WTC11 (cell line): ENCODE measurements at places on chromosomes 3 and 15. TPM values are rescaled to one million over a fixed set of nuclear protein-coding genes. Genes with fewer than 3 reads are reported as not detected.

DNA sequence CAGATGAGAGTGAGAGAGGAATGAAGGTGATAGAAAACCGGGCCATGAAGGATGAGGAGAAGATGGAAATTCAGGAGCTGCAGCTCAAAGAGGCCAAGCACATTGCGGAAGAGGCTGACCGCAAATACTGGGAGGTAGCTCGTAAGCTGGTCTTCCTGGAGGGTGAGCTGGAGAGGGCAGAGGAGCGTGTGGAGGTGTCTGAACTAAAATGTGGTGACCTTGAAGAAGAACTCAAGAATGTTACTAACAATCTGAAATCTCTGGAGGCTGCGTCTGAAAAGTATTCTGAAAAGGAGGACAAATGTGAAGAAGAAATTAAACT lies 88.9 kb downstream of the EOMES start:
- no peak for DNase-seq

DNA sequence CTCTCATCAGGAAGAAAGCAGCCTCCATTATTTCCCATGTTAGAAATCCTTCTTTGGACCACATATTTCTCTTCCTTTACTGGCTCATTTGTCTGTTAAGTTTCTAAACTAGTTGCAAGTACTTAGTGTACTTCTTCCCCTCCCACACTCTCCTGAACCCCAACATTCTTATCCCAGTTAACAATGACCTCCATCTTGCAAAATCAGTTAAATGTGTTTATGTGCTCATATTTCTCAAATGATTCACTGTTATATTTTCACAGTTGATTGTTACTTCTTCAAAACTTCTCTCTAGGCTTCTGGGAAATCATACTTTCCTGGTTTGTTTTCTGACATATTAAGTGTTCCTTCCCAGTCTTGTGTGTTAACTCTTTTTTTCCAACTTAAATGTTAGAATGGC lies 856.9 kb downstream of the EPHA3 start:
- DNase-seq: no peak

DNA sequence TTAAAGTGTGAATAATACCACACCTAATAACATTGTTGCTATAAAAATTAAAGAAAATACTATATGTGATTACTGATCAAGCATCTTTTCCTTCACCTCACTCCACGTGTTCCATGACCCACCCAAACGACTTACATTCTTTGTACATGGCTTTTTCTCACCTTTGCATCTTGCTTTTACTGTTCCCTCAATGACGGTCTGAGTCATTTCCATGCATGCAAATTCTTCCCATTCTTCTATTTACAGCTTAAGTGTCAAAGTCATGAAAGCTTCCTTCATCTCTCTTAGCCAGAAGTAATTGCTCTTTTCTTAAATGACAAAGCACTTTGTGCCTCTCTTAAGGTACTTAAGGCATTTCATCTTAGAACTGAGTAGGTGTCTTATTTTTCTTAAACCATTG lies 64.0 kb downstream of the GREM1 start:
- no peak for DNase-seq

GRCh38 chr3:163919154-163919553 lies 1159.1 kb downstream of the SI start:
- DNase-seq: no peak

- DNase-seq: no peak
Measured at GRCh38 chr15:38129531-38130204, 123.0 kb upstream of the SPRED1 start.

The RBP2 gene
- not detected in 3 replicates for total RNA-seq

The MEIS2 gene
- 0.30 to 1.2 TPM (median 0.57 TPM) in 3 replicates for total RNA-seq

The CCNB2 gene
- total RNA-seq: 93.3 to 101 TPM (median 98.8 TPM) in 3 replicates
